ENCODE measurements at places on chromosomes 7 and 10.

- DNase-seq: no peak
Observed at GRCh38 chr7:45721686-45722598, 147.8 kb downstream of the ADCY1 start.

GRCh38 chr10:132752378-132752777 lies 33.6 kb downstream of the NKX6-2 start:
- no peak for DNase-seq

DNA sequence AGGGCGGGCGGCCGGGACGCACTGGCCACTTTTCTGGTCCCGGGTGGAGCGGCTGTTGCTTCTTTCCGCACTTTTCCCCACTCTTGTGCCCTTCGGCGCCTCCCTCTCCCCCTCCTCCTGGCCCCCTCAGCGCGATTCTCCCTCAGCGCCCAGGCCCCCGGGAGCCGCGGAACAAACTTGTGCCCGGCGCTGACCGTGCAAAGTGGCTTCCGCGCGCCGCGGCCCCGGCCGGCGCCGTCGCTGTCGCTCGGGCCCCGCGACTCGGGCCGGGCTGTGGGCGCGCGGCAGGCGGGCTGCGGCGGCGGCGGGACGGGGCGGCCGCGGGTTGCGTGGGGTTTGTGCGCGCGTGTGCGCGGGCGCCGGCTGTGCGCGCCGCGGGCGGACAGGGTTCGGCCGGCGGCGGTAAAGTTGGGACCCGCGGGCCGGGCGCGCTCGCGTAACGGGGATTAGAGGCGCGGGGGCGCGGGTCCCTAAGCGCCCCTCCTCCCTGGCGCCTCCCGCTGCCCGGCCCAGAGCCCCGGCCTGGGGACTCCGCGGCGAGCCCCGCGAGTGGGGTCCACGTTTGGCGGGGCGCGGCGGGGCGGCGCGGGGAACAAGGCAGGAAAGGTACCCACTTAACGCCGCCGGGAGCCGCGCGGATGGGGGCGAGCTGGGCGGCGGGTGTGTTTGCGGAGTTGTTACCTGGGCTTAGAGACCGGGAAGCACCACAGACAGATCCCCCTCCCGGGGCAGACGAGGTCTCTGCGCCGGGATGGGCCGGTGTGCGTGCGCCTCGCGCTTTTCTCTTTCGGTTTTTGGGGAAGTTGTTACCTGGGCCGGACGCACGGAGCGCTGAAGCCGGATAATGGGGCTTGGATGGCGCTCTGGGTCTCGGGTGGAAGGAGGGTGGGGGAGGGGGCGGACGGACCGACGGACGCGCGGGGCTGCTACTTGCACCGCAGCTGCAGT lies 860 bp downstream of the ZEB1 start:
- DNase-seq: no peak

- no peak for DNase-seq
Observed at GRCh38 chr7:141151746-141152145, 77.9 kb downstream of the TMEM178B start.

- DNase-seq: no peak
Observed at GRCh38 chr7:36272567-36273269, 116.9 kb upstream of the ANLN start.

GRCh38 chr7:20744954-20745446 lies 41.7 kb downstream of the SP8 start:
- DNase-seq: peak; percentile 22

- peak; percentile 74 for DNase-seq
Observed at GRCh38 chr10:24440817-24441797, 232.2 kb downstream of the KIAA1217 start.

- DNase-seq: no peak
Observed at GRCh38 chr7:5595545-5596045, 172.0 kb upstream of the TNRC18 start.

- DNase-seq: no peak
Observed at GRCh38 chr10:9824631-9825071, 1193.0 kb upstream of the CELF2 start.

DNA sequence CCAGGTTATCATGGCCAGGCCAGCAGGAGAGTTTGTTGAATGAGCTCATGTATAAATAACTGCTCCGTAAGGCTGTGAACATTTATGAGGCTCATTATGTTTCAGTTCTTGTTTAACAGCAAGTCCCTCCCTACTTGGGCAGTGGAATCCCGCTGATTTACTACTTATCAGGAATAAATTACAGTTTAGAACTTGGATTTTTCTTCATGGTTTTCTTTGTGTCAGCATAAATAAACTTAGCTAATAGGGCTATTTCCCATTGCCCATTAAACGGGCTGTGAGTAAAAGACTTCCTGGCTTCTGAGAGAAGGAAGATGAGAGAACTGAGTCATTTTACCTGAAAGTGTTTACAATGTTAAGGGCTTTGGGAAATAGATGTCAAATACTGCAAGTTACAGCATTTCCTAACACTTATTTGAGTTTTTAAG lies 701.6 kb upstream of the ANKRD30A start:
- DNase-seq: no peak

DNA sequence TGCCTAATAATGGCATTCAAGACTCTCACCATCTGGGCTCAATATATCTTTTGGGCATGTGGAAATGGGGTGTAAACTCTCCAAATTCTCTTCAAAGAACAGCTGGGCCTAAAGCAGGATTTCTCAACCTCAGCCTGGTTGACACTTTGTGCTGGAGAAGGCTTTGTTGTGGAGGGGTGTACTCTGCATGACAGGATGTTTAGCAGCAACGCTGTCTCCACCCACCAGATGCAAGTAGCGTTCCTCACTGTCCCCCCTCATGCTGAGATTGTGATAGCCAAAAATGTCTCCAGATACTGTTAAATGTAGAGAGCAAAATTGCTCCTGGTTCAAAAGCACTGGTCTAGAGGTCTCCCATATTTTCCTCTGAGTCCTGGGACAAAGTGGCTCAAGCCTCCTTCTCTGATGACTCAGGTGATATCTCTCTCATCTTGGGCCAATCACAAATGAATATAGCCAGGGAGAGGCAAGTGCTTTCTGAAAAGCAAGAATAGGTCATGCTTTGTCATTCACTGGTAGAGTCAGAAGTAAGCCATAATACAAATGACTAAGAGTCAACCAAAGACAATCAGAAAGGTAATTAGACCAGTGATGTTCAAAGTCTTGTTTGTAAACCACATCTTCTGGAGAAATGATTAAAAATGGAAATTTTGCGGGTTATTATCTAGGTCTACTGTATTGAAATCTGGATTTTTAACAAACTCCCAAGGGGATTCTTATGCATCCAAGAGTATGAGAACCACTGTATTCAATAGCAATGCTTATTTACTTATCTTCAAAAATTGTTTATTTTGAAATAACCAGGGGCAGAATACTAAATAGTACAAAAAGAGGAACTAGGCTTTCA lies 330.8 kb downstream of the PTEN start:
- DNase-seq: peak; percentile 29

- no peak for DNase-seq
Observed at GRCh38 chr10:60942134-60942787, 1.7 kb downstream of the RHOBTB1 start.

GRCh38 chr7:148535217-148535616 lies 55.3 kb upstream of the C7orf33 start:
- DNase-seq: no peak

- no peak for DNase-seq
Observed at GRCh38 chr7:106552645-106553445, 108.1 kb downstream of the CCDC71L start.

DNA sequence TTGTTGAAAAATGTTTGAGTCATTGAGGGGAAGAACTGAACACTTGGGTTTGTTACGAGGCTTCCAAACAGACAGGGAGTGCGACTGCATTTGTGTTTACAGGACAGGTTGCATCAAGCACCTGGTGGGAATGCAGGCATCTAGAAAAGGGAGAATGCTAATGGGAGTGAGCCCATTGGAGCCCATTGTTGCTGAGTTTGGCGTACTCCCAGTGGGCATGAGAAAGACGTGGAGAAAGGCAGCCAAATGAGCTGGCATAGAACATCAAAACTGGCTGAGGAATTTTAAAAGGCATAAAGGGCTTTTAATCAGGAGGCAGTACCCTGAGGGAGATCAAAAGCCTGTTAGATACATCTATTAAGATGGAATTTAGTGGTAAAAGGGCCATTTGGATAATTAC lies 171.6 kb upstream of the NPSR1 start:
- DNase-seq: no peak

DNA sequence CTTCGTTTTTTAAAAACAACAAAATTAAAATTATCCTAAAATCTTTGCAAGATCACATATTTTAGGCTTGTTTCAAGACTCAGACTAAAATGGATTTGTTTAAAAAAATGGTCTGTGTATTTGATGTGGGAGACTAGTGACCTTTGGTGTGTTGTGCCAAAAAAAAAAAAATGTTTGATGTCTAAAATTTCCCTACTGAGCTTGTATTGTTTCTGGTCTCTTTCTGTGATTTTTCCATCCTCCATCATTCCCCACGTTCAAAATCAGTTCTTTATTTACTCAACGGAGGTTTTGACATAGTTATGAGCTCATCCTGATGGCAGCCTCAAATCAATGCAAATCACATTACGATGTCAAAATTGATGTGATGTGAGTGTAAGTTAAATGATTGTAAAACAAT lies 326.2 kb downstream of the RNLS start:
- no peak for DNase-seq

DNA sequence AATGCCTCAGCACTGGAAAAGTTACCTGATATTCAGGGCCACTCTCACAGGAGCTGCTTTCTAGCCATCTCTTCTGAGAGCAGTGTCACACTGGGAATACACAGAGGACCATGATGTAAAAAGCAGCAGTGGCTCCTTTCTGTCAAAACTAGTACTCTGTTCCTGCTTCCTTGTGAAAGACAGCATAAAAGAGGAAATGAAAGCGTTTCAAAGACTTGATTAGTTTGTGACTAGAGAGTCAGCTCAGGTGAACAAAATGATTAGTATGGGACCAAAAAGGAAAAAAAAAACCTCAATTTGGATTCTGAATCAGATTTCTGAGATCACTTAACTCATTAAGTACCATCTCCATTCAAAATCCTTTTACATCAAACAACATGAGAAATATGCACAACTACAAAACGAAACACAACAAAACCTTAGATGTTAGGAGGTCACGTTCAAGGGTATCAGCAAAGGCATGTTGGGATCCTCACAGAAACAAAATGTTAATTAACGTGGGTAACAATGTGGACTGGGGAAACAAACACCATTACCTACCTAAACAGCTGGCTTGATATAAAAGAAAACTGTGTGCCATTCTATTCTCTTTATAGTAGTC lies 103.7 kb downstream of the MACC1 start:
- no peak for DNase-seq

DNA sequence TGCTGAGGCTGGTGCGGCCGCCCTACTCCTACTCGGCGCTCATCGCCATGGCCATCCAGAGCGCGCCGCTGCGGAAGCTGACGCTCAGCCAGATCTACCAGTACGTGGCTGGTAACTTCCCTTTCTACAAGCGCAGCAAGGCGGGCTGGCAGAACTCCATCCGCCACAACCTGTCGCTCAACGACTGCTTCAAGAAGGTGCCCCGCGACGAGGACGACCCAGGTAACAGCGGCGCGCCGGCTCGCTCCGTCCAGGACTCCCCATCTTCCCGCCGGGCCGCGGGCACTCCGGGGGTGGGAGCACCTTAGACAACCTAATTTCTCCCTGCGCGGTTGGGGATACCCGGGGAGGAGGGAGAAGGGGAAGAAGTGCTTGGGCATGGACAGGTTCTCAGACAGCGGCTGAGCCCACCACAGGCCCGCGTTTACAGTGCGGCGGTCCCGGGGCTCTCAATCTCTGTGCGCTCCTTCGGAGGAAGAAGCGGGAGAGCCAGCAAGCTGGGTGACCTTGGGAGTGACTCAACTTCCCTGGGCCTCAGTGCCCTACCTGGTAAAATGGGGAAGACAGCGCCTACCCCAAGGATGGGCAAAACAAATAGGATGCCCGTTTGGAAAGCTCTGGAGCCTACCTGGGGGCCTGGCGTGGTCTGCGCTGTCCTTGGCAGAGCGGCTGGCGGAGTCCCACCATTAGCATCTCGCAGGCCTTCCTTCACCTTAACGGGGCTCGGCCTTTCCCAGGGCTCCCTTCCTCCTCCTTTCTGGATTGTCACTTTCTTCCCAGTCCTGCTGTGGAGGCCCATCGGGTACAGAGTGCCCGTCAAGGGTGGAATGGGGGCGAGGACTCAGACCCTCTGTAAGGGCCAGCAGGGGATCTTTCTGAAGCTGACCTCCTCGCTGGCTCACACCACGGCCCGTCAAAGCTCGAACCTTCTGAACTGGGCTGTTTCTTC lies 852 bp downstream of the FOXI2 start:
- DNase-seq: no peak

DNA sequence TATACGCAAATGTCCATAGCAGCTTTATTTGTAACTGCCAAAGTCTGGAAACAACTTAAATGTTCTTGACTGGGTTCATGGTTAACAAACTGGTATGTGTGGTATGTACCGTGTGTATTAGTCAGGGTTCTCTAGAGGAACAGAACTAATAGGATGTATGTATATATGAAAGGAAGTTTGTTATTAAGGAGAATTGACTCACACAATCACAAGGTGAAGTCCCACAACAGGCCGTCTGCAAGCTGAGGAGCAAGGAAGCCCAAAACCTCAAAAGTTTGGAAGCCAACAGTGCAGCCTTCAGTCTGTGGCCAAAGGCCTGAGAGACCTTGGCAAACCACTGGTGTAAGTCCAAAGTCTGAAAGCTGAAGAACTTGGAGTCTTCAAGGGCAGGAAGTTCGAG lies 66.8 kb downstream of the TMEM168 start:
- DNase-seq: peak; percentile 28

- DNase-seq: peak; percentile 66
Observed at GRCh38 chr7:20164425-20165145, 52.6 kb downstream of the MACC1 start.

DNA sequence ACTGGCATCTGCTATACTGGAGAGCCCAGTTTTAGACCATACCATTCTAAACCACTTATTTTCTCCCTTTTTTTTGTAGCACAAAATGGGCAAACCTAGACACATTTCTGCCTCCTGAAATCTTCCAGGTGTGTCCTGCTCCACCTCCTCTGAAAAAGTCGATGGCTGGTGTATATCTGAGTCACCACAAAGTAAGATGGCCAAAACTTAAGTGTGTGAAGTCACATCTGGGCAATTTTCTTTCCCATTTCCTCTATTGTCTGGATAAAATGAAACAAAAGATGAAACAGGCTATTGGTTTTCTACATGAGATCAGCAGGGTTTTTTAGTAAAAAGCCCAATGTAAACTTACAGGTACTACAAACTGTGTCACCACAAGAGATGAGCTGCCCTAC lies 65.5 kb downstream of the OSBPL3 start:
- DNase-seq: no peak

- no peak for DNase-seq
Observed at GRCh38 chr7:42580061-42580460, 331.8 kb downstream of the C7orf25 start.

DNA sequence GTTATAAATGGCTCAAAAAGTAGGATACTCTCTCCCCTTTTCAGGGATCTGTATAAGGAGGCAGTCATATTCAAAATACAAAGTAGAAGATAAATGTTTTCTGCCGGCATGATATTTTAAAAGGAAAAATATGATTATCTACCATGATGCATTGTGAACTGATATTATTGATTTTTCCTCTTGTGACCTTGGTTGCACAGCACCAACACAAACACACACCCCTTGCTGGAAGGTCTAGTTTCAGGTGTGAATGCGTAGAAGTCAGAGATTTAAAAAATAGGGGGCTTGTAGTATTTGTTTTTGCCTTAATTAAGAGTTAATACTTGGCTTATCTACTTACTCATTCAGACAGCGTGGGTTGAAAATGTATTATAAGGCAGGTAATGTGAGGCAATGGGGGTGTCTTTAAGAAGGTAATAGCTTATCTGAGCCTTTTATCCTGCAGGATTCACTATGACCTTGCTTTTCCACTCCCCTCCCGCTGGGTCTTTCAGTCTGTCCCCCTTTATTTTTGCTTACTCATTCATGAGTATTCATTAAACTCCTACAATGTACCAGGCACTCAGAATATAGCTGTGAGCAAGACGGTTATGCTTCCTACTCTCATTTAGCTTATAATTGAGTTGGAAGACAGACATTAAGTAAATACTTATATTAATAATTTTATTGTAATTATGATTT lies 390.6 kb downstream of the SDK1 start:
- no peak for DNase-seq

Data from LHCN-M2 (cell line).